MG63 (cell line): ENCODE measurements at places on chromosomes 2 and 18.

GRCh38 chr18:75071484-75071785 lies 137.5 kb downstream of the PTGR3 start:
- DNase-seq: no peak

- no peak for DNase-seq
These were observed 65.0 kb downstream of the CYP1B1 start for GRCh38 chr2:38010995-38011394.

GRCh38 chr2:11784747-11785610 lies 38.5 kb downstream of the LPIN1 start:
- DNase-seq: peak; percentile 65

DNA sequence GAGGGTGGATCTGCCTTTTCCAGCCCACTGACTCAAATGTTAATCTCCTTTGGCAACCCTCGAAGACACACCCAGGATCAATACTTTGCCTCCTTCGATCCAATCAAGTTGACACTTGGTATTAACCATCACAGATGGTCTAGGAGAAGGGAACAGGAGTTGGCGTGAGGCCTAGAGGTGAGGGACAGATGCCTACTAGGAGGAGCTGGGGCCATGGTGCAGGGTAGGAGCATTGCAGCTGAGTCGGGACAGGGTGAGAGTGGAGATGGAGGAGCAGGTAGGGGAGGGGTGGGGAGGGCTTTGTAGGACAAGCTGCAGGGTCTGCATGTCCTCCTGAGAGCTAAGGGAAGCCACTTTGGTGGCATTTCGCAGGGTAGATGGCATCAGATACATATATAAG lies 140.0 kb downstream of the VAPA start:
- DNase-seq: no peak

DNA sequence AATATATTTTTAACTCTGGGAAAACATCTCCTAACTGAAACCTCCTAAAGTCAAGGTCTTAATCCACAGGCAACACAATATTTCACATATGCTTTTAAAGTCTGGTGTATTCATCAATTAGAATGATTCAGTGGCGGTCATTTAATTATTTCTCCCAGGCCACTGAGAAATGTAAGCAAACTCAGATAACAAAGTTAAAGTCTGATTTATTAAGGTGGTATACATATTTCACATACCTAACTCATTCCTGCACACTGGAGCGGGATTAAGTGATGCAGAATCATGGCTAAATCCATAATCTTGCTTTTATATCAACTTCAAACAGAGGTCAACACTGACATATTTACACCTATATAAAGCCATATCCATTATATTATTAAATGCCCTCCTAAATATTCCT lies 43.7 kb downstream of the FRZB start:
- no peak for DNase-seq

- DNase-seq: no peak
These were observed 17.2 kb downstream of the PCBP1 start for GRCh38 chr2:70104231-70105111.

GRCh38 chr2:195498176-195498575 lies 158.8 kb upstream of the SLC39A10 start:
- DNase-seq: peak; percentile 5

GRCh38 chr2:231069379-231070054 lies 12.8 kb downstream of the PSMD1 start:
- no peak for DNase-seq

DNA sequence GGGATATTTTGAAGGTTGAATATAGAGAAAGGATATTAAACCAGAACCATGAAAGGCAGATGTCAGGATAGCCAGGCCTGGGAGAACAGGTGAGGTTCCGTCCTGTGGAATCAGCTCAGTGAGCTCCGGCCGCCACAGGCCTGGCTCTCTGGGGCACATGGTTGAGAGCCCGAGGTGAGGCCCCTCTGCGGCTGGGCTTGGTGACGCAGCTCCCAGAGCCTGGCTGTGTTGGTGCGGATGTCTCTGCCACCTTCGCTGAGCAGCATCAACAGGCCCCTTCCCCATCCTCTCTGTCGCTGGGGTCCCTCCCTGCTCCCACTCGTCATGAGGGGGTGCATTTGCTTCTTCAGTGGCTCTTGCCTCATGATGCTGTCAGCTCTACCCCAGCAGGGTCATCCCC lies 70.7 kb upstream of the PXDN start:
- no peak for DNase-seq
